Left lung (tissue), 14 donors: ENCODE measurements at places on chromosomes 2 and 18.

GRCh38 chr18:40222776-40223175 lies 1732.3 kb upstream of the PIK3C3 start:
- no peak for DNase-seq

DNA sequence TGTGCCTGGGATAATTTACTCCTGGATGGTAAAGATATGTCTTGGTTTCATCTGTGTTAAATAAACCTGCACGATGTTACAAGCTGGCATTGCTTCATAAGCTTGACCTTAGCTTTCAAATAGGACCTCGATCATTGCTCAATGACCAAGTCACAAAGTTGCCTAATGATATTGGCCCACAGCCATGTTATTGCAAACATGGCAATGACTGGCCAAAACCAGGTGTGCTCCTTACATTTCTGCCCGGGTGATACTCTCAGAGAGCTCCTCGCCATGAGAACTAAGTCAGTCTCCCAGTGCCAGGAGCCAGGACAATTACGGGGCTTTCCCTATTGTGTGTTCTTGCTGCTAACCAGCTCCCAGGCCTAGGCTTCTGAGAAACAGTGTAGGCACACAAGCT lies 72.5 kb upstream of the CYP1B1 start:
- peak; percentile 56 for DNase-seq

DNA sequence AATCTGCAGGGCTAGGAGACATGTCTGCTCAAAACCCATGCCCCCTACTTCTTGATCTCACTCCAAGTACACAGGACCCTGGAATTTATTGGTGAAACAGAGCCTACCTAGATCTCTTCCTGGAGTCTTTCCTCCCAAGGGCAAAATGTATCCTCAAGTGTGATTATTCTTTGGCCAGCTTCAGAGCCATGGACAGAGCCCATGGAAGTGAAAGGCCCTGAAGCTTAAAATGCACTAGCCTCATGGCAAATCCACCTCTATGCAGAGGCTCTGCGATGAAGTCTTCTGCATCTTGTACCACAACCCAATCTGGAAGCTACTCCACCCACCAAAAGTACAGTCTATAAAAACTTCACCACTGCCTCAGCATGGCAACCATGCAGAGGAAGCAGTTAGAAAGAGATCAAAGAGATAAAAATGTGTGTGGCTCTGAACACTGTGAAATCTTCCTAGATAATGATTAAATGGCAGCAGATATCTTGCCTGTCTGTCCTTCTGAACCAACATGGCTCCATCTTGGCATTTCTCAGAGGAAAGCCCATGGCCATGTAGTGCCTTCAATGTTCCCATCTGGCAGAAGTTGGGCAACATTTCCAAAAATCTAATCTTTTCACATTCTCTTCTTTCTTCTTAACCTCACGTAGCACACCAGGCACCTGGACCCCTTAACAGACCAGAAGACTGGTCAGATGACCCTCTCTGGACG lies 142.9 kb upstream of the KLF7 start:
- DNase-seq, result no peak

DNA sequence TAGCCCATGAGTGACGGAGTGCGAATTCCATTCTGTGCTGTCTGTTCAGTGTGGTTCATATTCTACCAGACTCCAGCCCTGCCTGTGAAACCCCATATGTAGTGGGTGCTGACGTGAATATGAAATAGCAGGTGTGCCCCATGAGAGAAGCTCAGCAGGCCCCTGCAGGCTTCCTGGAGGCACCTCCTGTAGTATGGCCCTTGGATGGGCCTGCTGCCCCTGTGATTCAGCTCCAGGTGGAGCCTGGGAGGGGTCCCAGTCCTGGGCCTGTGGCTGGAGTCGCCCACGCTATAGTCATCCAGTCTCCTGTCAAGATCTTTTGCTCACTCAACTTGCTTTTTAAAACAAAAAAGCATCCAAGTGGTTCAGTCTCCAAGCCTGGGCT lies 125.5 kb downstream of the GLI2 start:
- DNase-seq, result peak; percentile 61

GRCh38 chr18:63322908-63323634 lies 3.5 kb upstream of the BCL2 start:
- peak; percentile 66 for DNase-seq

DNA sequence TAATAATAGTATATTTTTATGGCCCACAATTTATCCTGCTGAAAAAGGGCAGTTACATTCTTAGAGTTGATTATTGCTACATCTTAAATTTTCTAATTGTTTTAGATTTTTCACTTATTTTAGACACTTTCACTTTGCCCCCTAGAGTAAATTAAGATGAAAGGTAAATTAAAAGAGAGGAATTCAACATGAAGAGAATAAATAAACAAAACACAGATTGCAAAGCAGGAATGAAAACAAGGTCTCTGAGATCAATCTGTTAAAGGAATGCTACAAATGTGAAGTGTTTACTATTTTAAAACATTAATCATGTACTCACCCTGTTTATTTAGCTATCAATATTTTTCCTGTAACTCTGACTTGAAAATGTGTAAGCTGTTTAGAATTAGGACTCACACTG lies 113.5 kb upstream of the ETAA1 start:
- DNase-seq, result no peak
